CD4-positive, alpha-beta T cell treated with Interleukin-12 subunit alpha and Interleukin-12 subunit beta, for 1 hour (primary cell): ENCODE measurements at places on chromosomes 16 and 17.

DNA sequence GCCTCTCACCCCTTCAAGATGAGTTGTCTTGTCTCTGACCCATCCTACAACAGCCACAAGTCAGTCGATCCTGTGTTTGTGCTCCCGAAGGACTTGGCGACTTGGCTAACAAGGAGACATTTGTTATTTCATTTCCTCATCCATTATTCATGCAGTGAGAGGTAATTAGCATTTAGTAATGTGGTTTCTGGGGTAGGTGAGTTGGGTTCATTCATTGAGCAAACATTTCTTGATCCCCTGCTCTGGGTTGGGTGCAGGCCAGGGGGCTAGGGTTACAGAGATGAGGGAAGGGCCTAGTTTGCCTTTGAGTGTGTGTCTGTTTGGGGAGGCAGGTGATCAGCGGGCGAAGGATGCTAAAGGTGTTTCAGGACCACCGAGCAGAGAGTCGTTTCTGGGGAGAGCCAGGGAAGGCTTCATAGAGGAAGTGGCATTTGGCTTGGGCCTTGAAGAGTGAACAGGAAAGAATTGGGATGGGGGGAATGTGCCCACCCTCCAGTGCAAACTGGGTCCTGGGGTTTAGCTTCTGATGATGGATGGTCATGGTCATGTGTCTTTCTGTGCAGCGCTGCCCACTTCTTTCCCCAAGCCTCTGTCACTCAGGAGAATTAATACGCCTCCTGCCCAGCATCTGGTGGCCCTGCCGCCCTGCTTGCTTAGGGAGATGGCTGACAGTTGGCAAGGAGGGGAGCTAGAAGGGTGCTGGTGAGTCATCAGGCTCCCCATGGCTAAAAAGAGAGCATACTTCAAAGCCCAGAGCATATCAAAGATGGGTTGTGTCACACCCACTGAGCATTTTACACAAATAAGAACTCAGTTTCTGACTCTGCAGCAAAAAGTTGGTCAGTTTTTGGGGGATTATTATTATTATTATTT lies 38.5 kb downstream of the MSI2 start:
- DNase-seq: peak; percentile 19

GRCh38 chr17:71765437-71765836 lies 355.4 kb upstream of the SOX9 start:
- DNase-seq: no peak

- peak; percentile 43 for DNase-seq
Measured at GRCh38 chr17:55576996-55577586, 65.8 kb upstream of the SMIM36 start.

DNA sequence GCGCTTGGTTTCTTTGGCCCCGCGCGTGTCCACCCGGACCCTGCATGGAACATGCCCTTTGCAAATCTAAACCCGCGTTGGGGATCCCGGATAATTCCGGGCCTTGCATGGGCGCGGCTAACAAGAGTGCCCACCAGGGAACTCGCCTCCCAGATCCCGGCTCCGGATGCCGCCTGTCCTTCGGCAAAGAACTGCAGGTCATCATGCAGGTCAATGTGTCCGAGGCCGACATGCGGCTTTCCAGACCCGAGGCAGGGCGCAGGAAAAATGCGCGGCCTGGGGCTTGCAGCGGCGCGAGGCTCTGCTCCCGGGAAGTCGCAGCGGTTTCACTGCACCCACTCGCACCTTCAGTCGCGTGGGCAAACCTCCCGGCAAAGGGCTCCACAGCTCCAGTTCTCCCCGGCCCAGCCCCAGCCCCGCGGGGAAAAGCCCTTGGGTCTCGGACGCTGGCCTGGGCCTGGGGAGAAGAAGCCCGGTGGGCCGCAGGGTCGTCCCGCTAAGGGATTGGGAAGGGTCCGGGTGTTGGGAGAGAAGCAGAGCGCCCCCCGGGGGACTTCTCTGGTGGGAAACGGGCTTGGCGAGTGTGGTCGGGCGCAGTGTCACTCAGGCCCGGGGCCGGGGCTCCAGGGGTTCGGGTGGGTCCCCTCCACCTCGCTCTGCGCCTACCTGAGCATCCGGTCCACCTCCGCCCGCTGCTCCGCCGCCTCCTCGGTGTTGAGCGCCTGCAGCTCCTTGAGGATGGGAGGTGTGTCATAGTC lies 805 bp downstream of the HNF1B start:
- DNase-seq: no peak

- no peak for DNase-seq
Measured at GRCh38 chr16:76729525-76729924, 452.3 kb downstream of the CNTNAP4 start.

DNA sequence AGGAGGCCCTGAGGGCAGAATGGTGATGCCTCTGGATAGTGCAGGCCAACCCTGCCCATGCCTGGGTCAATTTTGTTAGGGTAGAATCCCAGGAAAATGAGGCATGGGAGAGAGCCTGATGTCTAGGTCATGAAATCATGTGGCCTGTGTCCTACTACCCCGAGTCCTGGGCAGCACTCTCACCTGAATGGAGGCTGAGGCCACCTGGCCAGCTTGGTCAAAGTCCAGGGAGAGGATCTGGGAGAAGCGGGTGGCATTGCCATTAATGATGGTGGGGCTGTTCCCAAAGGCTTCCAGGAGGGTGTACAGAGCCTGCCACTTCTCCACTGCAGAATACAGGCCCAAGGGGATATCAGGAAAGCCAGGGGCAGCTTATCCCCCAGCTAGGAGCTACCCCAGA lies 59.8 kb downstream of the MYO18A start:
- DNase-seq: no peak

DNA sequence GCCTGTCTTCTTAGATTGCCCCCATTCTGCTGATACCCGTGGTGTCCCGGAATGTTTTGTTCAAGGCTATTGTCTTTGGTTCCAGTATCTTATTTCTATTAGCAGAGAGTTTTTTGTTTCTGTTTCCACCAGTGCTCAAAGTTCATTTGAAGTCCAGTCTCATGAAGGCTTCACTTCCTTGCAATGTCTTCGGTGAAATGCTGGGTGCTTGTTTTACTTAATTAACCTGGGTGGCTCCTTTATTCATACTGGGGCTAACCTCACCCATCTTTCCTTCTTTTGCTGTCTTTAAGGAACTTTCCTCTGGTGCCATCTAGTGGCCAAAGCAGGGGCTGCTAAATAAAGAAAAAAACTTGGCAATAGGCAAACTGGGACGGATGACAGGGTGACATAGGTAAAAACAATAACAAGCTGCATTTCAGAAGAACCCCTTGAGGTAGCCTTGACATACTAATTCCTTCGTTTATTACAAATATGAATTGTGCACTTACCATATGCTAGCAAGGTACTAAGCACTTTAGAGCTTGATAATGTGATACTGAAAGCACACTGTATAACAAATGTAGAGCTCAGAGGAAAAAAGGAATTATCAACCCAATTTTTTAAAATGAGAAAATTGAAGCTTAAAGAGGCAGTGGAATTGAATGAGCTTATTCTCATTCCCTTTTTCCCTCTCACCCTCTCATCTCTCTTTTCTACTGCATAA lies 2.8 kb upstream of the SMIM36 start:
- DNase-seq: peak; percentile 71

GRCh38 chr17:31549121-31549524 lies 157.6 kb downstream of the RAB11FIP4 start:
- DNase-seq: peak; percentile 25

GRCh38 chr17:81333616-81334368 lies 38.7 kb upstream of the SLC38A10 start:
- no peak for DNase-seq

GRCh38 chr17:8873801-8874715 lies 6.6 kb upstream of the PIK3R6 start:
- no peak for DNase-seq

- no peak for DNase-seq
Measured at GRCh38 chr17:62912363-62912762, 53.7 kb upstream of the TANC2 start.
